Activated T-cell treated with anti-CD3 and anti-CD28 coated beads, Interleukin-2, amount 50 U/mL, for 24 hours (primary cell): ENCODE measurements at places on chromosomes 16 and 17.
A peak's percentile ranks its signal among the peaks of the same experiment; 100 is the strongest.

DNA sequence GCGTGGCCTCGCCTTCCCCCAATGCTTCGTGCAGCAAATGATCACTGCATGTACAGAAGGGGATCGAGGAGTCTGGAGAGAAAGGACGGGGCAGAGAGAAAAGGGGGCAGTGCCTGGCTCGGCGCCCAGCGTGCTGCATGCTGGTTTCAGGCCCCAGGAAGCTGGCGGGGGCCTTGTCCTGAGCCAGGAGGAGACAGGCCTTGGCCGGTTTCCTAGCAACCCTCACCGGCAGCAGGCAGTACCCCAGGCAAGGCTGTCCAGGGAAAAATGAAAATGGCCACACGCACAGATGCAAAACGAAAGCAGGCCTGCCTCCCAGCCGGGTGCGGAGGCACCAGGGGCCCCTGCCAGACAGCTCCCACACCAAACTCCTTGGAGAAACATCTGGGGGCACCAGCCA, 126.3 kb downstream of the ZFHX3 start:
- no peak for DNase-seq

DNA sequence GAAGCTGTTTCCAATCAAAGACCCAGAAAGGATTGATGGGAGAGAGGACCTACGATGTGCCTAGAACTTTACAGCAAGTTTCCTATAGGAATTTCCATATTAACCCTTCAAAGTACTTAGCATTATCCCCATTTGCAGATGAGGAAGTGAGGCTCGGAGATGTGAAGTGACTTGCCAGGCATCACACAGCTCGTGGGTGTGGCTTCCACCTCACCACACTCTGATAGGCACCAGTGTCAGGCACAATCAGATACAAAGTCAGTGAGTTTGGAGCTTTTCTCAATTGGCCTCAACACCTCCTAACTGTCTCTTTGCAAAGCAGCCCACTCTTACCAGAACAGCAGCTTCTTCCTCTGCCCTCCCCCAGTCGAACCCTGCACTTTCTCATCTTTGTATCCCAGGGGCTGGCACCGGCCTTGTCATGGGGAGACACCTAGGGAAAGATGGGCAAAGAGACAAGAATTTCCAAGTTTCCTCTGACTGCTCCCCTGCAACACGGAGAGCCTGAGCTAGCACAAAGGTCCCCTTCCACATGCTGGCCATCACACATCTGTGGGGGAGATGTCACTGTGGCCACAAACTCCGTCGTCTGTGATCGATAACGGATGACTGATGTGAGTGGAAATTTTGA, 37.4 kb upstream of the CCL1 start:
- DNase-seq: no peak

DNA sequence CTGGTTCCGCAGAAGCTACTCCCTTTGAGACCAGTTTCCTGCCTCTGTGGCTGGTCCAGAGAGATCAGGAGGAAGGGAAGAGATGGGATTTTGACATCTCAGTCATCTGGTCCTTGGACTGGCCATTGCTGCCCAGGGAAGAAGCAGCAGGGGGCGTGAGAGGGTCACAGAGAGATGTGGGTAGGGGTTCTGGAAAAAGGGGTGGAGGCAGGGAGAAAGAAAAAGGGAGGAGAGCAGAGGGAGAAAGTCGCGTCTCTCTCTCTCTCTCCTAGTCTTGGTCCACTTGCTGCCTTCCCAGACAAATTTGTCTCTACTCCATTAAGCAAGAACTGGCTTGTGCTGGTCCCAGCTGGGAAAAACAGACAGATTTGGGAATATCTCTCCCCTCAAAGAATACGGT, 4.4 kb downstream of the SHBG start:
- DNase-seq: no peak

DNA sequence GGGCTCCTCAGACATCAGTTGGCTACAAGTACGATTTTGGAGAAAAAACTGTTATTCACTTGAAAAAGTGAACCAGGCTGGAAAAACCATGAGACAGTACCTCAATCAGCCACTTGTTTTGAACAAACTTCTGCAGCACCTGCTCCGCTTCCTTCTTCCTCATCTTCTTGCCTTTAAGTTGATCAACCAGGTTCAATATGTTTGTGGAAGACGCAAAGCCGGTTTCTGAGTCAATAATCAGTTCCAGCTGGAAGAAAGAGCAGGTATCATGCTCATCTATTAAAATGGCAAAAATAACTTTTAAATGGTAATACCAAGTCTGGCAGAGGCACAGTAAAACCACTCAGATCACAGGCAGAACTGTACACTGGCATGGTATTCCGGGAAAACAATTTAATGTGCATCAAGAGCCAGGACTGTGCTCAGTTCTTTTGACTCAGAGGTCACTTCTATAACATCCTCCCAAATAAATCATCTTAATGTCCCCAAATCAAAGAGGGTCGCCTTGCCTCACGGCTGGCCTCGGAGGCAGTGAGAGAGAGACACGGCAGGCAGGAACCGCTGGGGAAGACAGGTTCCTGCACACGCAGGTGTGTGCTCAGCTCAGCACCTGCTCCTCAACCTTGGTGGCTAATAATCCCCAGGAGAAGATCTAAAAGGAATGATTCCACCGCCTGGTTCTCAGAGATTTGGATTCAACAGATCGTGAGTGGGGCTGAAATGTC, 29.7 kb downstream of the KDM8 start:
- no peak for DNase-seq

- no peak for DNase-seq
Measured at GRCh38 chr16:12377497-12377896, 401.0 kb downstream of the SNX29 start.

DNA sequence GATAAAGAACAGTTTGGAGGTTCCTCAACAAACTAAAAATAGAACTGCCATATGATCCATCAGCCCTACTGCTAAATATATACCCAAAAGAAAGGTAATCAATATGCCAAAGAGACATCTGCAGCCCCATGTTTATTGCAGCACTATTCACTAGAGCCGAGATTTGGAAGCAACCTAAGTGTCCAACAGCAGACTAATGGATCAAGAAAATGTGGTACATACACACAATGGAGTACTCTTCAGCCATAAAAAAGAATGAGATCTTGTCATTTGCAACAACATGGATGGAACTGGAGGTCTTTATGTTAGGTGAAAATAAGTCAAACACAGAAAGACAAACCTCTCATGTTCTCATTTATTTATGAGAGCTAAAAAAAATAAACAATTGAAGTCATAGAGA, 48.8 kb upstream of the NACA2 start:
- DNase-seq: no peak

DNA sequence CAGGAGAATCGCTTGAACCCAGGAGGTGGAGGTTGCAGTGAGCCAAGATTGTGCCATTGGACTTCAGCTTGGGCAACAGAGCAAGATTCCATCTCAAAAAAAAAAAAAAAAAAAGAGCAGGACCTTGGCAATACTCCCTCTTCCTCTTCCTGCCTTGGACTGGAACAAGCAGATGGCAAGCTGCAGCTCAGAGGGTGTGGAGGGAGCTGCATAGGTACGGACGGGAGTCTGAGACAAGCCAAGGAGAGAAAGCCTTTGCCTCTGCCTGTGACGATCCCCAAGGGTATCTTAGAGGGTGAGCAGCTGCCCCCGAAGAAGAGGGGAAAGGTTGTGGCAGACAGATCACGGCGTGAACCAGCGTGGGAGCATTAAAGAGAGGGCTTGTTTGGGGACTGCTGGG, 109.2 kb downstream of the AIPL1 start:
- no peak for DNase-seq

GRCh38 chr17:78674595-78675315, 97.6 kb upstream of the DNAH17 start:
- peak; percentile 25 for DNase-seq

- no peak for DNase-seq
Measured at GRCh38 chr17:29243792-29244191, 2.9 kb upstream of the CRYBA1 start.

GRCh38 chr16:12538667-12539091, 265.0 kb downstream of the CPPED1 start:
- no peak for DNase-seq
